Activated CD8-positive, alpha-beta T cell treated with anti-CD3 and anti-CD28 coated beads, Interleukin-2, amount 10 ng/mL, durations not matched to agents 7 days and 5 days (primary cell): ENCODE measurements at places on chromosomes 1 and 21. TPM values are rescaled to one million over a fixed set of nuclear protein-coding genes. Genes with fewer than 3 reads are reported as not detected.

DNA sequence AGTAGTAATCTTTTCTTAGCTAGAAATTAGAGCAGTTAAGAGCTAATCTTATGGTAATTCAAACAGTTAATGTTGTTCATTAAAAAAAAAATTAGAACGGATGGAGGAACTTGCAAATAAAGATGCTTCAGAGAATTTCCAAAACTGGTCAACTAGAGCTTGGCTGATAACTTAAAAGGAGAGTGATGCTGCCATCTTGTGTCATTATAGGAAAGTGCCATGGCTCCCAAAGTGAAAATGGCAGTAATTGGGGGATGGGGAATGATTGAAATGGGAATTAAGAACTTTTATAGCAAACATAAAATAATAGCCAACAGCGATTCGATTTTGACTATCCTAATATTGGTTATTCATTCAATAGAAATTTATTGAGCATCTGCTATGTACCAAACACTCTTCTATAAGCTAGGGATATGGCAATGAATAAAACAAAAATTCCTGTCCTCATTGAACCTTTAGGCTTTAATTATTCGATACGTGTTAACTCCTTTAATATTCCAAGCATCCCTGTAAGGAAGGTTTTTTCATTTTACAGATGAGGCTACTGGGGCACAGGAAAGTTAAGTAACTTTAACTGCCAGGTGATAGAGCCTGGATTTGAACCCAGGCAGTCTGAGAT lies 5.7 kb upstream of the PLPP3 start:
- DNase-seq = no peak
- no peak overlapping the region for H3K4me3 ChIP-seq

GRCh38 chr1:91412371-91412770 lies 7.7 kb upstream of the HFM1 start:
- H3K27me3 ChIP-seq = peaks cover 25% of the 10 kb centered on the region
- no peaks in the 10 kb centered on the region for H3K4me1 ChIP-seq
- no peak overlapping the region for H3K27ac ChIP-seq
- no peak overlapping the region for H3K4me3 ChIP-seq
- DNase-seq = no peak
- H3K36me3 ChIP-seq = no peaks in the 10 kb centered on the region

GRCh38 chr1:197825541-197825940 lies 50.3 kb upstream of the DENND1B start:
- no peaks in the 10 kb centered on the region for H3K4me1 ChIP-seq
- no peaks in the 10 kb centered on the region for H3K27me3 ChIP-seq
- no peaks in the 10 kb centered on the region for H3K36me3 ChIP-seq
- H3K4me3 ChIP-seq = no peak overlapping the region
- no peak for DNase-seq

- H3K27ac ChIP-seq = no peak overlapping the region
- no peak for DNase-seq
- H3K27me3 ChIP-seq = peaks cover 15% of the 10 kb centered on the region
Measured at GRCh38 chr1:227437495-227438008, 119.3 kb upstream of the CDC42BPA start.

- no peak for DNase-seq
- H3K4me3 ChIP-seq = no peak overlapping the region
- no peaks in the 10 kb centered on the region for H3K27me3 ChIP-seq
- no peaks in the 10 kb centered on the region for H3K4me1 ChIP-seq
Measured at GRCh38 chr1:196377811-196378210, 230.4 kb downstream of the KCNT2 start.

GRCh38 chr1:63005812-63006211 lies 221.9 kb downstream of the ATG4C start:
- no peak overlapping the region for H3K27ac ChIP-seq
- H3K36me3 ChIP-seq = no peaks in the 10 kb centered on the region
- no peak for DNase-seq
- no peaks in the 10 kb centered on the region for H3K4me1 ChIP-seq
- H3K4me3 ChIP-seq = no peak overlapping the region

- DNase-seq = no peak
- H3K27ac ChIP-seq = no peak overlapping the region
- H3K4me3 ChIP-seq = no peak overlapping the region
- no peaks in the 10 kb centered on the region for H3K36me3 ChIP-seq
- H3K27me3 ChIP-seq = no peaks in the 10 kb centered on the region
Measured at GRCh38 chr1:53603431-53603830, 135.5 kb downstream of the GLIS1 start.

DNA sequence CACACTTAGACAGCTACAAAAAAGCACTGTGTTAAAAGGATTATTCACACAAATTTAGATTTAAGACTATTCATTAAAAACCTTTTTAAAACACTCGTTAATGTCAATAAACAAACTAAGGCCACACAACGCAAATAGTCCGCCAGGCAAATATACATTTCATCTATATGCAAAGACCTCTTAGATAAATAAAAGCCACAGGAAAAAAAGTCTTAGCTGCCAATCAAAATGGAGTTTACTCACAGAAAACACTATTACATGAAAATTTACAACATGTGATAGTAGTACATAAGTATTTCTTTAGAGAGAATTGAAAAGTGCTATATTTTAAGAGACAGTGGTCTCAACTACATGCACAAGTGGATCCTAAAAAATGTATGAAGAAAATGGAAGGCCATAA lies 2.7 kb upstream of the PHTF1 start:
- peaks cover 17% of the 10 kb centered on the region for H3K4me1 ChIP-seq
- no peak overlapping the region for H3K4me3 ChIP-seq
- DNase-seq = no peak
- H3K36me3 ChIP-seq = peaks cover 41% of the 10 kb centered on the region

Gene JAM2
- not detected for total RNA-seq

Gene HAPLN2
- total RNA-seq = not detected

Gene GJA8
- not detected for total RNA-seq

Gene OR2L5
- not detected for total RNA-seq

Gene CACHD1
- total RNA-seq = 0.55 TPM

Gene HLX
- total RNA-seq = not detected

Gene EXO1
- total RNA-seq = 50.0 TPM

Gene LCE1C
- not detected for total RNA-seq

Gene LRRC71
- total RNA-seq = not detected
